ENCODE measurements at places on chromosomes 2 and 18.

GRCh38 chr2:36290306-36290856, 65.2 kb upstream of the CRIM1 start:
- no peak for DNase-seq

- no peak for DNase-seq
These were observed 34.5 kb upstream of the CD8A start for GRCh38 chr2:86825036-86825692.

- DNase-seq: no peak
These were observed 194.2 kb upstream of the PKDCC start for GRCh38 chr2:41853427-41854191.

DNA sequence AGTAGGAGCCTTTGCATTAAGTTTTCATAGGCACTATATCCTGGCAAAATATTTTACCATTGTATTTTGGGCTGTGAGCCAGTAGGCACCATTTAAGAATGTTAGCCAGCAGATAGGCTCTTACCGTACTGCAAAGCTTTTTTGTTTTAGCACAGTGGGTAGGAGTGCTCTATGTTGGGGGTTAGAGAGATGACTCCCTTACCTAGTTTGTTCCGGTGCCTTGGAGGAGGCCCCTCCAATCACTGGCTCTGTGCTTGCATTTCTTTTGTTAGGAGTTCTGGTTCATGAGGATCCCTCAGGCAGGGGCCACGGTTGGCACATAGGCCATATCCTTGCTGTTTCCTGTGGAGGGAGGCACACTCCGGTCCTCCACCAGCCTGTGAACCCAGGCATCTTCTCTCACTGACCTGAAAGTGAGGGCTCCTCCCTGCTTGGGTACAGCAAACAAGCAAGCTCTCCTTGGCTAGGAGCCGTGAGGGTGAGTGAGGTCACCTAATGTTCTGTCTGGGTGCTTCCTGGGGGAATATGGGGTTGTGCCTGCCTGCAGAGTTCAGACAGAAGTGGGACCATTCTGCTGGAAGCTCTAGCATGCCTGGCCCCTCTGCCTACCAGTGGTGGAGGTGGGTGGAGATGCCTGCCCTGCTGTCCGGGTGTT, 29.8 kb downstream of the LTBP1 start:
- DNase-seq: no peak

DNA sequence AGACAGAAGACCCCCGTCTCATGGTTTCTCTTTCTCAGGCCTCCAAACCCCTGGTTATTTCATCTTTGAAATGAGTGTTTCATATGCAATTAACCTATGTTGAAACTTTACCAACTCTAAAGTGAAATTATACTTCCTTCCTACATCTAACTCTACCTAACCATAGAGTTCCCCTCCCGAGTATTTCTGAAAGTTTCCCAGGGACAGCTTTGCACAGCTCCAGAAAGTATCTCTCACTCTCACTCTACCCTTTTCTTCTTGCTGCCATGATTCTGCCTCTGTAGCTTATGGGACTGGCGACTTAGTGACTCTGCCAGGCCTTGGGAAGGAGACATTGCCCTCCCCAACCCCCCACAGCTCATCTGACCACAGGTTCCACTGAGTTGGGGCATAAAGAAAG, 107.9 kb downstream of the B3GNT2 start:
- DNase-seq: no peak

GRCh38 chr2:238524426-238524983, 97.8 kb downstream of the ASB1 start:
- no peak for DNase-seq

- no peak for DNase-seq
These were observed 755 bp downstream of the NEUROD1 start for GRCh38 chr2:181679544-181679979.

DNA sequence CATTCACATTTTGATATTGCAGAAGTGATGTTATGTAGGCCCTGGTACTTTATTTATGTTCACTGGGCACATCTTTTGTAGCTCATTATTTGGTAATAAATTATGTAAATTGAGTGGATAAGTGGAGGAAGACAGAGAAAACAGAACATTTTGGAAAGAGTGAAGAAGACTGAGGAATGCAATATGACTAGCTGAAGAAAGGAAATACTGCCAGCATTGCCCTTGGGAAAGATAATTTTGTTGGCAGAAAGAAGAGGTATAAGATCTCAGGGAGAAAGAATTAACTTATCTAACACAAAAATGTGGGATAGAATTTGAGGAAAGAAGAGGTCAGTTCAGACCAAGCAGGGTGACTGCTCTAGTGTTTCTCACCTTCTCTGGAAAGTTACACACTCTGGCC, 118.8 kb downstream of the TTC27 start:
- DNase-seq: no peak

DNA sequence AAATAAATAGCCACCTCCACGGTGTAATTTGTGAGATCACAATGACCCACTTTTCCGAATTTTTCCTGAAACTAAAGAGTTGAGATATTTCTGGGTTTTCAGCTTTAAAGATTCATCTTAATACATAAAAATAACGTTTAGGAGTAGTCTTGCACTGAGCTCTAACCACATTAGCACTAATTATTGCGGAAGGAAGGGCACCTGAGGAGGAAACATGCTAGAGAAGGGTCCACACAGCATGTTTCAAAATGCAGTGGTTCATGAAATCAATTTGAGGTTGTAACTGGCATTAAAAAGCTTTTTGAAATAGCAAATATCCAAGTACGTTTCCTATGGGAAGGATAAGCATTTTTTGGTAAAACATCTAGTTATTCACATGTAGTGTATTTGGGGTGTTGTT, 8.4 kb downstream of the INPP4A start:
- no peak for DNase-seq

- no peak for DNase-seq
These were observed 28.7 kb upstream of the EML4 start for GRCh38 chr2:42140496-42140895.

- DNase-seq: no peak
These were observed 110.1 kb upstream of the SULT1C3 start for GRCh38 chr2:108129636-108130035.

DNA sequence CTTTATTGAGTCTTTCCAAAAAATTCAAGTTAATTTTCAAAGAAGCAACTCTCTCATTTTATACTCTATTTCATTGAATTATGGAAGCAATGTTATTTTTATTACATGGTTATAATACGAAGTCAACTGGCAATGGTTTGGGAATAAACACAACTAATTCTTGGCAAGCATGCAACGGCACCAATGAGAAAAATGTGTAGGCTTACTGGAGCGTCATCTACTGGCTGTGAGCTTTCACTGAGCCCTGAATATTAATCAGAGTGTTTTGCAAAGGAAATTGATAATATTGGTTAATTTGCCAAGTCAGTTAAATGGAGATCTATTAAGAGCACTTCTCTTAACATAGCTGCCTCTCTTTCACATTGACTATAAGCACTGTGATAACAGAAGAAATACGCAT, 163.9 kb downstream of the IKZF2 start:
- no peak for DNase-seq

All from stimulated activated CD4-positive, alpha-beta T cell treated with anti-CD3 and anti-CD28 coated beads, TNF-alpha, amount 100 ng/mL, for 1 hour (primary cell).